CD4-positive, alpha-beta T cell treated with Interleukin-15 for 4 hours (primary cell): ENCODE measurements at places on chromosomes 1 and 21.

GRCh38 chr1:184194236-184194635, 142.7 kb downstream of the TSEN15 start:
- no peak for DNase-seq

DNA sequence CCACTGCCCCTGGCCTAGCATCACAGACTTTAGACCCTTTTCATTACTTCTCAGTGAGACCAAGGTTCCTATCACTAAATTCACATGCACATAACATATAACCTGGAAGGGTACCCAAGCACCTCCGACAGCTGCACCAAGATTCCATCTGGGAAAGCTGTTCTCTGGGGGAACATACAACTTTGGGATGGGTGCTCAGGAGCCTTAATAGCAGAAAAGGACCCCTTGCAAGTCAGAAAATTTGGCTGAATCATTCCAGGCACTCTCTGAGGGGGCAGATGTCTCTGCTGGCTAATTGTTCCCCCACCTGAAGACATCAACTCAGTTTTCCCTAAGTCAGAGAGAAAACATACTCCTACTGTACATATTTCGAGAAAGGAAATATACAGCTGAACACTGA, 41.3 kb upstream of the PSEN2 start:
- DNase-seq = no peak

DNA sequence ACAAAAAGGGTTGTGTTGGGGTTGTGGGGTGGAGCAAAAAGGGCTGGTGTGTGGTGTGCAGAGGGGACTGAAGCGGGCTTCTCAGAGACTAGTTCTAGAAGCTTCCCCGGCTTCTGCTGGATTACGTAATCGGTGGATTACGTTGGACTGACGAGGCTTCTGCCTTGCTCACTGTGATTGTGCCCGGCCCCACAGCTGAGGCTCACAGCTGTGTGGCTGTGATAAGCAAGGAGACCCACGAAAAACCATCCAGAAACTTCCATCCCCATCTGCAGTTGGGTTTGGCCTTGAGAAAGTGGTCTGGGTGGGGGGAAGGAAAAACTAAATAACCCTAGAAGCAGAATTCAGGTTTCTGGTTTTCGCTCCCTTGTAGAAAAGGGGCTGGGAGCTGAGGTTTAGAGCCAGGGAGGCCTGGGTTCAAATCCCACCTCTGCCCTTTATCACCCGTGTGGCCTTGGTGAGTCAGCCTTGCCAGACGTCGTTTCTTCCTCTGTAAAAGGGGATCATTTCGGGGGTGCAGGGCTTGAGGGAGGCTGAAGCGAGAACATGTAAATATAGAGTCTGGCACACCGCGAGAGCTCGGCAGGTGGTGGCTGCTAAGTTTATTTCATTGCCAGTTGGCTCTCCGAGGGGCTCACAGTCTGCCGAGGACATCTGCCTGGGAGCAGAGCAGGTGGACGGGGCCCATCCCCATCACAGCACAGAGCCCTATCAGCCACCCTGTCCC, 30.4 kb upstream of the DISP3 start:
- no peak for DNase-seq

DNA sequence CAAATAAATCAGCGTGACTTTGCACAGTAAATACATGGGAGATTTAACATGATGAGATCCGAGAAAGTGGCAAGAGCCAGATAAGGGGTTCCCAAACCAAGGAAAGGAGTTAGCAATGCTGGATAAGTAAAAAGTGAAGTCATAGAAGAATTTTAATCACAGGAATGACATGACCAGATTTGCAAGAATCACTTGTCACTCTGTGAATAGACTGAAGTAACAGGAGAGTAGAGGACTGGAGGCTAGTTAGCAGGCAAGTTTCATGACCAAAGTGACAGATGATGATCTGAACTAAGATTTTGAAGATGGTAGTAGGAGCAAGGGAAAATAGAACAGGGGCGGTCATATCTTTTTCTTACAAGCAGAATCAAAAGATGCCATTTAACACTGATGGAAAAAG, 8.4 kb downstream of the CFH start:
- no peak for DNase-seq

DNA sequence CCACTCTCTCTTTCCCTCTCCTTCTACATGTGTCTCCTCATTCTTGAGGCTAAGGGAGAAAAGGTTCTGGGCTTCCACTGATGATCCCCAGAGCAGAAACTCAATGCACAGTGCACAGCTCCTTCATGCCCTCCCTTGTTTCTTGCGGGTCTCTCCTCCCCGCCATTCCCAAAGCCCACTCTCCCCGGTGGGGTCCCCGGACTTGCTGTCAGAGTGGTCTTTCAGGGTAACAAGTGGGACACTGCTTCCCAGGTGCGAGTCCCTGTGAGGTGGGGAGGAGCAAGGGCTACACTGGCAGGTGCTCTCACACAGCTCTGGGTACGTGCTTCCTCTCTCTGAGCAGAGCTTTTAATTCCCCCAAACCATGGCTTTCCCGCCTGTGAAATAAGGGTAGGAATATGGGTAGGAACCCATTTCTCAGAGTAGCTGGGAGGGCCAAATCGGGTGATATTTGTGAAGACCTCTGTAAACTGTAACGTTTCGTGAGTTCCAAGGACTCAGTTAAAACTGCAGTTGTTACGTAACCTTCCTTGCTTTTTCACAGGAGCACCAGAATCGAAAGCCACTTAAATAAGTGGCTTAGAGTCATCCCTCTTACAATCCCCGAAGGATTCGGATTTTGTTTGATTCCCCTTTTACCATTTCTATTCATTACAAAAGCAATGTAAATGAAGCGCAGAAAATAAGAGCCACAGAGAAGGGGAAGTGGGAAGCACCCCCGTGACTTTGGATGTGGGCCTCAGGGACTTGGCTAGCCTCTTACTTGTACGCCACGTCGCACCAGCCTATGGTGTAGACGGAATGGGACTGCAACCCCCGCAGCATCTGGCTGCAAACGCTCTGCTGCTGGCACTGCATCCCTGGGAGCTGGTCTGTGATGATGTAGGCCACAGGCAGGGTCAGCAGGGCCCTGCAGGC, 6.2 kb downstream of the PGLYRP3 start:
- DNase-seq = no peak

DNA sequence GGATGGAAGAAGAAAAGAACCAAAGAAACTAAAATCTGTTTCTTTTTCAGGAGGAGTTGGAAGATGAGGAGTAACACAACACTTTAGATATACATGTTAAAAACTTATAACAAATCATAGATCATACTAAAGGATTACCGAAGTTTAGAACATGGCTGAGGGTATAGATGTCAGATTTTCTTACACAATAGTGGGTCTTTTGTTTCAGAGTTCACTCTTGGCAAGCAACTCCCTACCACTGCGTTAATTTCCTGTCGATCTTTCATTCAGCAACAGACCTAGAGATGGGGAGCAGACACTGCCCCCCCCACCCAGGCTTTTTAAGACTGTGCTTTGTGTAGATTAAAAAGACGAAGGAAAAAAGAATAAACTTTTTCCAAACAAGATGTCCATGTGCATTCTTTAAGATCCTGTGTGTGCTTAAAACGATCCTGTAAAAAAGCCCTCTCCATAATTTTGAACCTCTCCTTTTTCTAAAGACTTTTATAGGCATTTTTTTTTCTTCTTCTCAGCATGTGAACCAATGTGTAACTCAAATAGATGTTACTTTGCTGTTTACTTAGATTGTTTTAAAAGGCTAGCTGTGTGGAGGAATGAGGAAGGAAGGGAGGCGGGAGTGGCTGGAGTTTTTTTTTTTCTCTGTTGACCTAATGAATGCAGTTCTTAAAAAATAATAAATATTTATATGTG, 50.4 kb downstream of the NFIA start:
- DNase-seq = no peak

DNA sequence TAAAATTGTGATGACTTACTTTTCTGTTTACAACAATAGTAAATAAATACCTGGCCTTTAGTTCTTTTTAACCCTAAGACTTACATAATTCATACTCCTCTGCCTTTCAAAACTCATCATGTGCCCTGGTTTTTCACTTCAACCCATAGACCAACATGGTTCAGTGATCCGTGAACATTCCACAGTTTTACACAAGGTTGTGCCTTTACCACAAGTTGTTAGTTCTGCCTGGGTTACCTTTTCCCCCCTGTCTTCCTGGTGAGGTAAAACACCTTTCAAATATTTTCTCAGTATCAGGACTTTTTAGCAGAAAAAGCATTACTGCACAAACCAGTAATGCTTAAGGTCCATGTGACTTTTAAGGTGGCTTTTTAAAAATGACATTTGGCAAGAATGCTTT, 1466.4 kb downstream of the PLA2G4A start:
- DNase-seq = no peak

GRCh38 chr1:165173818-165174217, 182.7 kb downstream of the LMX1A start:
- no peak for DNase-seq

- DNase-seq = no peak
Measured at GRCh38 chr1:240888039-240888786, 276.3 kb upstream of the GREM2 start.

DNA sequence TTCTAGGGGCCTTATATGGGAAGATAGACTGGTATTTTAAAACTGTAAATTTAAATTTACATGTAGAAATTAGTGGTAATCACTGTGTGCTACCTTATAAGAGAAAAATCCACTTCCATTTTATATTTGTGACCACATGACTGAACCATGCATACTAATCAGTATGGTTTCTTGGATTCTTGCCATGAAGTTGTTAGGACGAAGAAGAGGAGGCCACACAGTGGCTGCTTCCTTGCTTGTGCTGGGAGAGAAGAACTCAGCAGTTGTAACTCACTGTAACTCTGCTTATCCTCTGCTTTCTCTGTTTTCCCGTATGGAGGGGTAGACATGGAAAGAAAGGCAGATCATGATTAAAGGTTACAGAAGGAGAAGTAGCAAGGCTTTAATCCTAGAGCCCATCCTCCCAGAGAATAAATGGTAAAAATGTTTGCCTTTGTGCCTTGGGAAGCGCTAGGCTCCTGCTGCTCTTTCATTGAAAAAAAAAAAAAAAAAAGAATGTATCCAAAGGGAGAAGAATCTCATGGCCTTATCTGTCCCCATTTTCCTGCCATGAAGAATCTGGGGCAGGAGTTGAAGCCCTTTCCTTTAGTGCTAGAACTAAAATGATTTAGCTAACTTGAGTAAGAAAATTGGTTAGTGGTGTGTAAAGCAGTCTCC, 32.4 kb downstream of the KCTD3 start:
- DNase-seq = no peak

- DNase-seq = no peak
Measured at GRCh38 chr1:82507011-82507410, 706.3 kb downstream of the ADGRL2 start.

GRCh38 chr1:101748077-101748476, 248.6 kb downstream of the OLFM3 start:
- DNase-seq = no peak

DNA sequence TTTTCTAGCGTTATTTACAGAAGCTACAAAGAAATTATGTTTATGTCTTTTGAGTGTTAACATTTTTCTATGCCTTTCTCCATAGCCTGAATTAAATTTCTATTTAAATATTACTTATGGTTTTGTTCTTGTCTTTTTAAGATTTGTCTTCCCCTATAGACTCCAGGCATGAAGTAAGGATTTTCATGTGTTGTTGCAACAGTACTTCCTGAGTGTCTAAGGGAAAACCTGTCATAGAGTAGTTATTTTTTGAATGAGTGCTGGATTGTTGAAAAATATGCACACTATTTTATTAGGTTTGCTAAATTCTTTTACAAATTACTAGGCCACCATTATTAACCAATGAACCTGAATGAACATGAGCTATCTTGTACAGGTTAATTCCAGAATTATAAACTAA, 27.1 kb downstream of the SAMSN1 start:
- DNase-seq = no peak

DNA sequence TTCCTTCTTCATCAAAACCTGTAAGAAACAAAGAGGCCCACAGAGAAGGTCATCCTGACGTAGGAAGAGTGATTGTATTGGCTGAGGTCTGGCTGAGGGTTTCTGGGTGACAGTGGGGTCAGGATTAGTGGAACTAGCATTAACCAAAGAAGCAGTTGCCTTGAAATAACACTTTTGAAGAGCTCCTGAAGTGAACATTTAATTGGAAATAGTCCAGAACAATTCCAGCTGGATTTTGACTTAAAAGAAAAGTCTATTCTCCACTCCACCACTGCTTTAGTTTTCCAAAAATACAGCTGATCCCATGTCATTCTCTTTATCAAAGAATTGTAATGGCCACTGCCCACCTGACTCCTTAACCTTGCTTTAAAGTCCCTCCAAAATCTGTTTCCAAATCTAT, 27.7 kb downstream of the CASQ2 start:
- DNase-seq = no peak

DNA sequence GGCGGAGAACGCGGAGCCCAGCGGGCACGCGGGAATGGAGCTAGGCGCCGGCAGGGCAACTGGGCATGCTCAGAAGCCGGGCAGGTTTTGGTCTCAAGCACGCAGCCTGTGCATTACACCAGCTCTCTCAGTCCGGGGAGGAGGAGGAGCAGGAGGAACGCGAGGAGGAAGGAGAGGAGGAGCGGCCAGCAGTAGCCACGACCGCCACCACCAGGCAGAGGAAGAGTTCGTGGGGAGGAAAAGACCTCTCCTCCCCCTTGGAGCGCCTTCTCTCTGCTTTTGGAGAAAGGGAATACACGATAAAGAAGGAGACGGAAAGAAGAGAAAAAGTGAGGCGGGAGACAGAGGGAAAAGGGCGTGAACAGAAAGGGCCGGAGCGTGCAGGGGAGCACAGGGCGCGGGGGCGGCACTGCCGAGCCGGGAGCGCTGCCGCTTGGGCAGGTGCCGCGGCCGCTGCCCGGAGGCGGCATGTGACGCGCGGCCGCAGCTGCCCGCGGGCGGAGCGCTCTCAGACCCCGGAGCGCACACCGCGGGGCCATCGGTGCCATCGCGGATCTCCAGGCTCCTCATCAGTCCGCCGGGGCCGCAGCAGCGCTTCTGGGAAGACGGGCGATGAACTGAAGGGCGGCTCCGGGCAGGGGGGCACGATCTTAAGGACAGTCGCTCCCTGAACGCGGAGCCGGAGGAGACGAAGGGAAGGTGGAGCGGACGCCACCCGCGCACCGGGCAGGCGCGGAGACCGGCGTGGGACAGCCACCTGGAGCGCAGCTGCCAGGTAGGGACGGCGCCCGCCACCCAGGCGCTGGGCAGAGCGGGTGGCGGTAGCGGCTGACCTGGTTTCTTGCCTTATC, at the start of gene CHRM3:
Gene CHRM3, plus strand, starts transcription at position 116 of the 851 bp plus-strand sequence. CDS start 520,884 bp downstream, outside the sequence.
- no peak for DNase-seq

- no peak for DNase-seq
Measured at GRCh38 chr1:202167708-202168415, 7.5 kb upstream of the PTPN7 start.

GRCh38 chr1:31346785-31347184, 26.1 kb downstream of the FABP3 start:
- no peak for DNase-seq

- no peak for DNase-seq
Measured at GRCh38 chr1:14567056-14567455, 31.4 kb upstream of the KAZN start.

DNA sequence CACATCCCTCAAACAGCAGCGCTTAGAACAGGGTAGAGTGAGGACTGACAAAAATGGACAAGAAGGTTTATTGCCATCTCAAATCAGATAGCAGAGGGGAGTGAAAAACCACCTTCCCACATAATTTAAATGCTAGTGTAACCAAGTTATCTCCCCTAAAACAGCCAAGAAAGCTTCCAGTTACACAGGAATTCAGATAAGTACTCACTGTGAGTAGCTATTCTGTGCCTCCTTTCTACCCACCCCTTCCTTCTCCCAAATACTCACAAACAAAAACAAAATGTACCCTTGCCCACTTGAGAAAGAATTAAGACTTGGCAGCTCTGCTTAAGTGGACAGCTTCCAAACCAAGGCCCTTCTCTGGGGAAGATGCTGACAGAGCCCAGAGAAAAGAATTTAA, 9.1 kb downstream of the OTUD7B start:
- DNase-seq = no peak
